Astrocyte (in vitro differentiated cells and primary cell): ENCODE measurements at places on chromosomes 11 and 22. TPM values are rescaled to one million over a fixed set of nuclear protein-coding genes. Genes with fewer than 3 reads are reported as not detected.

DNA sequence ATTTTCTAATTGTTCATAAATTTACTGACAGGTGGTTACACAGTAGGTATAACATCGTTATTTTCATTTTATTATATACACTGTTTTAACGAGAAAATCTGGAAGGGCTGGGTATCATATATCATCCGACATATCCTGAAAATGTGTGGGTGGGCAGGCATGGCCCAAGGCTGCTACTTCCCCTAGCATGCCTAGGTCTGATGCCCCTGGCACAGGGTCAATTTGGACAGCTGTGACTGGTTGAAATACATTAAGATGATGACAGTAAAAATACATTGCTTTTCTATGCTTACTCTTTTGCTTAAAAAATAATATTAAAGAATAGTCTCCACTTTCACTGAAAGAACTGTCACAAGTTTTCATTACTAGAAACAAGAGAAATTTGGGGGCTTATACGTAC is 908.8 kb downstream of the OPCML start:
- no peaks in the 10 kb centered on the region for H3K27me3 ChIP-seq
- H3K4me1 ChIP-seq = peaks cover 12% of the 10 kb centered on the region
- no peak overlapping the region for H3K4me3 ChIP-seq
- no peak overlapping the region for H3K27ac ChIP-seq
- no peak for DNase-seq

DNA sequence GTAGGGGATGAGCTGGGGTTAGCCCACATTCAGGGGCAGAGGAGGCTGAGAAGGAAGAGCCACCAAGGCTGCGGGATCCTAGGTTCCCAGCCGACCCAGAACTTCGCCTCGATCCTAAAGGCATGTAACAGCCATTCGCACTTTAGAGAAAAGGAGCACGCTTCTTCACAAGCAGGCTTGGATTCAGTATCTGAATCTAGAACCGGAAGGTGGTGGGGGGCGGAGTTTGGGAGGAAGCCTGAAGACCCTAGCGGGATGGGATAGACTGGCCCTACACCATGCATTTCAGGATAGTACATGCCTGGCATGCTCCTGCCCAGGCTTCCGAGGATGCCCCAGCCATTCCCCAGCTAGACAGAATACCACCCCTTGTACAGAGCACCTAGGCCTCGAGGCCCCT is 4.4 kb downstream of the SCARF2 start:
- H3K36me3 ChIP-seq = no peaks in the 10 kb centered on the region
- H3K27ac ChIP-seq = no peak overlapping the region
- no peak for DNase-seq

DNA sequence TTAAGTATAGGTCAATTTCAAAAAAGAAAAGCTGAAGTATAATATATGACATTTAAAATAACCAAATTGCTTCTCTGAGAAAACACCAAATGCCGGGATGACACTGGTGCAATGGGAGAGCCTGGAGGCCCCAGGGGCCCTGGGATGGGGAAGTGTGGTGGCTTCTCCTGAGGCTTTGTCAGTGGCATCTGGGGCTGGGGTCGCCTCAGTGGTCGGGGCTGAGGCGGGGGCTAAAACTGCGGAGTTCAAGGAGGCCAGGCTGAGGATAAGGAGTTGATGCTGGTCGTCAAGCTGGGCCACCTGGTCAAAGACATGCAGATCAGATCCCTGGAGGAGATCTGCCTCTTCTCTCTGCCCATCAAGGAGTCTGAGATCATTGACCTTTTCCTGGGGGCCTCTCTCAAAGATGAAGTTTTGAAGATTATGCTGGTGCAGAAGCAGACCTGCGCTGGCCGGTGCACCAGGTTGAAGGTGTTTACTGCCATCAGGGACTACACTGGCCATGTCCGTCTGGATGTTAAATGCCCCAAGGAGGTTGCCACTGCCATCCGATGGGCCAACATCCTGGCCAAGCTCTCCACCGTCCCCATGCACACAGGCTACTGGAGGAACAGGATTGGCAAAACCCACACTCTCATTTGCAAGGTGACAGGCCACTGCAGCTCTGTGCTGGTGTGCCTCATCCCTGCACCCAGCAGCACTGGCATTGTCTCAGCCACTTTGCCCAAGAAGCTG is 660.1 kb upstream of the CCDC179 start:
- H3K36me3 ChIP-seq = no peaks in the 10 kb centered on the region
- DNase-seq = no peak
- H3K4me3 ChIP-seq = no peak overlapping the region
- H3K27ac ChIP-seq = no peak overlapping the region
- H3K4me1 ChIP-seq = no peaks in the 10 kb centered on the region
- no peaks in the 10 kb centered on the region for H3K27me3 ChIP-seq

DNA sequence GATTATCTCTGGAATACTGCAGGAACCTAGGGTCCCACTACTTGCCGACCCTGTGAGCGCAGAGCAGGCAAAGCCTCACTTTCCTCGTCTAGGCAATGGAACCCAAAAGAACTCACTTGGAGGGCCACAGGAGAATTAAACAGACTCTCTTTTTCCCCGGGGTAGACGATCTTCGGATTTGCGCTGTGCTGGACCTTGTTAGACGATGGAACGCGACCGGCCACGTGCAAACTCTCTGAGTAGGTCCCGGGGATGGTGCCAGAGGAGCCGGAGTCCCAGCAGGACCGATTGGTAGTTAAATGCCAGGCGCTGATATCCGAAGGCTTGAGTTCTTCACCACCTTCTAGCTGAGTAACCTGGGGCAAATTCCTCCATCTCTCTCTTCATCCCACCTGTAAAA is 1.0 kb upstream of the SLC1A2 start:
- no peak overlapping the region for H3K27ac ChIP-seq
- peaks cover 22% of the 10 kb centered on the region for H3K4me1 ChIP-seq
- DNase-seq = no peak
- peak overlapping the region; percentile 55 for H3K4me3 ChIP-seq

DNA sequence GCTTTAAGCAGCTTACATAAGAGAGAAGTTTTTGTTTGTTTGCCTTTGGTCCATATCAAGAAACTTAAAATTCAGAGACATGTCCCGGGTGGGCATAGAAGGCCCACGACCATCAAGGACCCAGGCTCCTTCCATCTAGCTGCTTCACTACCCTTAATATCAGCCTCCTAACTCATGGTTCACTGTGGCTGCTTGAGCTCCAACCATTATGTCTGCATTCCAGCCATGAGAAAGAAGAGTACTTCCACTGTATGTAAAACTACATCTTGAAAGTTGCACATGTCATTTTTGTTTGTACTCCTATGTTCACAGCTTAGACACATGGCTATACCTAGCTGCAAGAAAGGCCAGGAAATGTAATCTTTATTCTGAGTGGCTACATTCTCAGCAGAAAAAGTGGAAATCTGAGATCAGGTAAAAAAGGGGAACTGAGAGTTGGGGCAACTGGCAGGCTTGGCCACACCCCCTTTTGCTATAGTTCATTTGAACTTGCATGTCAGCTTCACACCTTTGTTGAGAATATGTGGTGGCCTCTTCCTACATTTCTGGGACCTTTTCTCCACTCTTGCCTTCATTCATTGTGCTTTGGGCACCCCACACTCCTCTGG is 81.3 kb upstream of the TP53I11 start:
- H3K4me1 ChIP-seq = no peaks in the 10 kb centered on the region
- H3K36me3 ChIP-seq = no peaks in the 10 kb centered on the region
- H3K27ac ChIP-seq = no peak overlapping the region
- no peak overlapping the region for H3K4me3 ChIP-seq
- no peak for DNase-seq

- H3K27ac ChIP-seq = no peak overlapping the region
- peaks cover 5% of the 10 kb centered on the region for H3K4me1 ChIP-seq
- peaks cover 8% of the 10 kb centered on the region for H3K36me3 ChIP-seq
- H3K27me3 ChIP-seq = no peaks in the 10 kb centered on the region
- no peak overlapping the region for H3K4me3 ChIP-seq
These were observed 6.0 kb upstream of the MAPK11 start for GRCh38 chr22:50276143-50276542.

The MMP7 gene
- 2.6 and 8.4 TPM in 2 replicates for total RNA-seq

DNA sequence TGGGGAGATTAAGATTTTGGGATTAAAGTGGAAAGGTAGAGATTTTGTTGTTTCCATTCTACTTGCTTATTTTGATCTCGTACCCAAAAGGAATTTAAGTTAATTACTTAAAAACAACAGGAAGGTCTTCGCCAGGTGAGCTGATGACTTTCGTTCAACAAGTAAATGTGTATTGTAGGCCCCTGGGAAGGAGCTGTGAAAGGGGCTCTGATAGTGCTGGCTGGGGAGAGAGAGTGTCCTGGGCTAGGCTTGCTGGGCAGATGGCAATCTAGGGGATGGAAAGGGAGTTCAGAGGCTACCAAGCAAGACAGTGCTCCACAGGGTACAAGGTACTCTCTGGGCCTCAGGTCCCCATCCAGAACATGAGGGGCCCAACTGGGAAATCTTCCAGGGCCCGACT is 189.4 kb downstream of the CEP164 start:
- no peaks in the 10 kb centered on the region for H3K4me1 ChIP-seq
- no peaks in the 10 kb centered on the region for H3K36me3 ChIP-seq

The WNT7B gene
- 1.6 and 1.7 TPM in 2 replicates for total RNA-seq

The DMC1 gene
- total RNA-seq = 0.11 TPM in 1 of 2 replicates, not detected in the other
